AG04450 (cell line): ENCODE measurements at places on chromosomes 6 and 20.

GRCh38 chr6:142845624-142846458 is 99.1 kb downstream of the HIVEP2 start:
- DNase-seq = no peak

- DNase-seq = no peak
These were observed 32.2 kb downstream of the KCNB1 start for GRCh38 chr20:49450281-49450721.

- DNase-seq = no peak
These were observed 80.6 kb downstream of the OTOR start for GRCh38 chr20:16828666-16829305.

DNA sequence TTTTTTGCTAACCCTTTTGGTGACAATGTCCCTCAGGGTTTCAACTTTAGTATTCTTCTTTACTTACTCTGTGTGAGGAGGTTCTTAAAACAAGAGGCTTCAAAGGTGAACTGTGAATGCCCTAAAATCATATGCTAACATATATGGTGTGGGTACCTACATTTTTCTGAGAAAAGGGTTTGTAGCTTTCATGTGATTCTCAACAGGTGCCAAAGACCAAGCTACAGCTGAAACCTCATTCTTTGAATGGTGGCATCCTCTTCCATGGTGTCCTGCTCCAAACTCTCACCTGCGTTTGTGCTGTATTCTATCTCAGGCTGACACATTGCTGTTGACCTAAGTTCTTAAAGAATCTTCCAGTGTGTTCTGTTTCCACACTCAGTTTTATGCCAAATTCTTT is 177.3 kb downstream of the PRL start:
- no peak for DNase-seq

- no peak for DNase-seq
These were observed 156.1 kb upstream of the AGPAT4 start for GRCh38 chr6:161429921-161430490.

DNA sequence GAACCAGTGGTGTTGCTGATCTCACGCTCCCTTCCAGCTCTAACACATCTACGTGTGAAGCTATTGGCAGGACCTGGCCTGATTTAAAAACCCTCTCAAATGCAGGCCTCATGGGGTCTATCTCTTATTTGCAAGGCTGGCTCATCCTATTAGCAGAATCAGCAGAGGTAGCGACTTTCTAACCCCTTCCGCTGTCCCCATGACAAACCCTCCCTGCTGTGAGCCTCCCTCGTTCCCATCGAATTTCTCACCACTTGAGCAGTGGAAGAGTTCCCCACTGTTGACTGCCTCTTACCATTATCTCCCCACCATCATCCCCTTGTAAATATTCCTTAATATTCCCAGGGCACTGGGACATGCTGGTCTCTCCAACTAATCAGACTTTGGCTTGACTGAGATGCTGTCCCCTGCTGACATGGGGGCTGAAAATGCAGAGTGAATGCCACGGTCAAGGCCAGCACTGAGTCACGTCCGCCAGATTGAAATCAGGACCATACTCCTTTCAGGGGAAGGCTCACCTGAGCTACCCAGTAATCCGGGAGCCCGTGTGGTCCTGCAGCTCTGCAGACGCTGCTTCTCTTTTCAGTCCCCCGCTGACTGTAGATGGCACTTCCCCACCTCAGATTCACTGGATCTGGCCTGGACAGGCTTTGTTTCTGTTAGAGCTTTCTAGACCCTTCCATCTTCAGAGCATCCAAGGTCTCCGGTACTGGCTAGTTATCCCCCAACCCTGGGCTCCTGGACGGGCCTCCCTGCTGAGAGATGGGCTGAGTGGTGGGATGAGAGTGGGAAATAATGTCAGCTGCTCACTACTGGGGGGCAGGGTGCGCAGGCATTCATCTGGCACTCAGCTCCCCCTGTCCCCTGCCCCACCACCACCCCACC is 23.1 kb downstream of the AAR2 start:
- DNase-seq = no peak

GRCh38 chr20:38112261-38112929 is 52.7 kb downstream of the TGM2 start:
- DNase-seq = no peak

DNA sequence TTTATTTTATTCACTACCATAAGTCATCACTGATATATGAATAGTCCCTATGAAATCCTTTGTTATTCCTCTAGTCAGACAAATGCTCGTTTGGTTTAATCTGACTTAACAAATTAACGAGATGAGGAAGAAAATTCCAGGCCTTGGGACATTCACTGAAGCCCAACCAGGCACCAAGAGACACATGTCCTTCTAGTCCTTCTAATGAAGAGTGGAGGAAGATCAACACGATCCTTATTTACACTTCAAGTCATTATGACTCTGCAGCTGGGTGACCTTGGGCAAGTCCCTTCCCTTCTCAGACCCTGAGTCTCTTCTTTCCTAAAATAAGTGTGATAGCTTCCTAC is 117.5 kb downstream of the CEBPB start:
- no peak for DNase-seq

- DNase-seq = no peak
These were observed 30.6 kb downstream of the PTCHD4 start for GRCh38 chr6:48080227-48081009.

DNA sequence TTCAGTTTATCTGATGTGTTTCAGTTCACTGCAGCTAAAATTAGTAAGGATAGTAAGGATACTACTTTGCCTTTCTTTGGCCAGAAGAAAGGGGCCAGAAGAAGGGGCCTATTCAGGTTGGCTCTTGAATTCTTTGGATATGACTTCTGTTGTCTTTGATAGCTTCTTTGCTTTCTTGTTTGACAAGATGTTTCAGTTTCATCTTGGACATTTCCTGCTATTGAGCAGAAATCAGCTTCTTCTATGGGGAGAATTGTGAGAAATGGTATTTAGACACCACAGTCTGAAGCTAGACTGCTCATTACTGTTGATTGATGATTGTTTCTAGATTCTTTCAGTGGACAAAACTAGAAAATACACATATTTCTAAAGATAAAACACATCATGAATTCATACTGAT is 23.2 kb downstream of the L3MBTL3 start:
- no peak for DNase-seq

GRCh38 chr20:47300071-47300470 is 56.4 kb downstream of the ZMYND8 start:
- no peak for DNase-seq

DNA sequence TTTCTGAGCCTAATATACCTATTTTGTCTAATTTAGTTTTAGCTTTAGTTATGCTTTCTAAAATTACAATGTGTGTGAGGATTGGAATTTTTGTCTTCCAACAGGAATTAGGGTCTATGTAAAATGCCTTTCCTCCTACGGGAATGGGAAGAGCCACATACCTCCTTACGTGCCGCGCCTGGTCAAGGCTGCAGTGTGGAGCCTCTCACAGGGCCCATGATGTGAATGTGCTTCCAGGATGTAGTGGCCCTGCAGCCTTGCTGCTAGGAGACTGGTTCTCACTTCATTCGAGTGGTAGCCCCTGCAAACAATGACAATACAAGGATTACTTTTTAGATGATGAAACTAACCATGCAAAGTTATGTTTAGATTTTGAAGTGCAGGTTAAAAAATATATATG is 110.2 kb downstream of the SOBP start:
- no peak for DNase-seq

DNA sequence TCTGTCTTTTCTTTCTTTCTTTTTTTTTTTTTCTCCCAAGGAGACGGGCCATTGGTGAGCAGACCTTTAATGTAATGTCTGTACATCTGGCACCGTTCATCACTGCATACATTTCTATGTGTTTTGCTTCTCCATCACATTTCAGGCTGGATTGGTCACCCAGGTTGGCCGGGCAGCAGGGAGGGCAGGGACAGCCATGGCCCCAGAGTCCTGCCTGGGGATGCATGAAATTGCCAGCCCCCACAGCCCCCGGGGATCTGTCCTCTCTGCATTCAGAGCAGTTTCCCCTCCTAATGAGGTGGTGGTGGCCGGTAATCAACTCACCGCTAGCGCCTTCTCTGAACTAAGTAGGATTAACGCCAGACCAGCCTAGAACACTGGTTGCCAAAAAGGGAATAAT is 50.4 kb downstream of the APCDD1L start:
- DNase-seq = no peak

DNA sequence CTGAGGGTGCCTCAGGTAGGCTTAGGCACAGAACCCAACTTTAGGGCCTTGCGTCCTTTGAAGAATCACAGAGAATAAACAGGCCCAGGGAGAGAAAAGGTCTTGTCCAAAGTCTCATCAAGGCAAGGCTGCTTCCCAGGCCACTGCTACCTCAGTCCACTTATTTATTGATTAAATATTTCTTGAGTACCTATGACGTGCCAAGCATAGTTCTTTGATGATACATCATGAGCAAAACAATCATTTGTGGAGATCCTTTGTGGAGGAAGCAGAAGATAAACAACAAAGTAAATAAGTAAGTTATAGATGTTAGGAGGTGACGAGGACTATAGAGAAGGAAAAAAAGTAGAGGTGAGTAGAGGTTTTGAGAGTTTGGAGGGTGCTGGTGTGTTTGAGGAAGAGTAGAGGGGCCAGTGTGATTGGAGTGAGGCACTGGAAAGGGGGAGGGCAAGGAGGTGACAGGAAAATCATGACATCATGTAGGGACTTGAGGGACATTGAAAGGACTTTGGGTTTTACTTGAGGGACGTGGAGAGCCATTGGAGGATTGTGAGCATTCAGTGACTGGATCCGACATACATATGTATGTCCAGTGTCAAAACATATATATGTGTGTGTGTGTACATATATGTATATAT is 14.1 kb upstream of the CHMP4B start:
- DNase-seq = no peak

- DNase-seq = no peak
These were observed 328.3 kb upstream of the CITED2 start for GRCh38 chr6:139702706-139703105.

GRCh38 chr6:170030821-170031471 is 259.9 kb downstream of the DLL1 start:
- no peak for DNase-seq

DNA sequence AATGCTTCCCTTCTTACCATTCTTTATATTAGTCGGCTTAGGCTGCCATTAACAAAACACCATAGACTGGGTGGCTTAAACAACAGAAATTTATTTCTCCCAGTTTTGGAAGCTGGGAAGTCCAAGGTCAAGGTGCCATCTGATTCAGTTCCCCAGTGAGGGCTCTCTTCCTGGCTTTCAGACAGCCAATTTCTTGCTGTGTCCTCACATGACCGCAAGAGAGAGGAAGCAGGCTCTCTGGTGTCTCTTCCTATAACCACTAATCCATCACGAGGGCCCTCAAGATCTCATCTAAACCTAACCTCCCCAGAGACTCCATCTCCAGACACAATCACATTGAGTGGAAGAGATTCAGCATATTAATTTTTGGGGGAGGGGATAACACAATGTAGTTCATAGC is 193.0 kb upstream of the SGK1 start:
- no peak for DNase-seq

DNA sequence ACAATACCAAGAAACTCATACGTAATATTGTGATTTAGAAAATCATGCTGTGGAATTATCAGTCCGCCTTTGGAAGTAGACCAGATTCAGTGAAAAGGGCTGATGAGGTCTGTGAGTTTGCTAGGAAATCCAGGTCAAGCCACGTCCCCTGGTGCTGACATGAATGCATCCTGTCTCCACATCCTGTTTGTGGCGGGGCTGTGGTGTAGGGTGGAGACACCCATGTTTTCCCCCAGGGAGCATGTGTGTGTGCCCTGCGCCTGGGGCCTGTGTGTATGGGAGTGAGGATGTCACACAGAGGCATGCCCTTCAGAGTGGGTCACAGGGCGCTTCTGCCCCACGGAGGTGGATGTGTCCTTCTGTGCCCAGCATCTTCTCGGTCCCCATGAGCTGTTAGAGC is 109.1 kb downstream of the SASH1 start:
- DNase-seq = no peak

- no peak for DNase-seq
These were observed 47.7 kb upstream of the CST5 start for GRCh38 chr20:23926944-23927872.

- DNase-seq = no peak
These were observed 3.2 kb downstream of the PRRT1 start for GRCh38 chr6:32148289-32149091.

GRCh38 chr6:40320441-40320840 is 266.7 kb downstream of the LRFN2 start:
- no peak for DNase-seq

- DNase-seq = no peak
These were observed 1132.5 kb upstream of the MAP3K7 start for GRCh38 chr6:91719414-91719813.

DNA sequence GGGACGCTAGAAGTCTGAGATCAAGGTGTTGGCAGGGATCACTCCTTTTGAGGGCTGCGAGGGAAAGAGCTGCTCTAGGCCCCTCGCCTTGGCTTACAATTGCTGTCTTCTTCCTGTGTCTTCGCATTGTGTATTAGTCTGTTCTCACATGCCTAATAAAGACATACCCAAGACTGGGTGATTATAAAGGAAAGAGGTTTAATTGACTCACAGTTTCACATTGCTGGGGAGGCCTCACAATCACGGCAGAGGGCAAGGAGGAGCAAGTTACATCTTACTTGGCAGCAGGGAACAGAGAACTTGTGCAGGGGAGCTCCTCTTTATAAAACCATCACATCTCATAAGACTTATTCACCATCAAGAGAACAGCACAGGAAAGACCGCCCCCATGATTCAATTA is 102.5 kb upstream of the ASF1A start:
- no peak for DNase-seq

DNA sequence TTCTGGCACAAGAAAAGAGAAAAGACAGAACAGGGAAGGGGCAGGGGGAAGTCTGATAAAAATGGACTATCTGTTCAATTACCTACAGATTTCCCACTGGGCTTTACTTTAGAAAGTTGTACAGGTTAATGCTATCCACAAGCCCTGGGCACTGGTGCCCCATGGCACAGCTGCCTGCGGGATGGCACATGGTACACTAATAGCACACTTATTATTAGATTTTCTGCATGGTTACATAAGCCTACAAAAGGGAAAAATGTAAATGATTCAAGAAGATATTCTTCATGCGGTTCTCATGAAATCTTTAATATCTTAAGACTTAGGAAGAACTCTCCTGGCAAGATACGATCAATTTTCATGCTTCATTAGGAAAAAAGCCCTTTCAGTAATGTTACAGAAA is 137.5 kb downstream of the GMPR start:
- no peak for DNase-seq

DNA sequence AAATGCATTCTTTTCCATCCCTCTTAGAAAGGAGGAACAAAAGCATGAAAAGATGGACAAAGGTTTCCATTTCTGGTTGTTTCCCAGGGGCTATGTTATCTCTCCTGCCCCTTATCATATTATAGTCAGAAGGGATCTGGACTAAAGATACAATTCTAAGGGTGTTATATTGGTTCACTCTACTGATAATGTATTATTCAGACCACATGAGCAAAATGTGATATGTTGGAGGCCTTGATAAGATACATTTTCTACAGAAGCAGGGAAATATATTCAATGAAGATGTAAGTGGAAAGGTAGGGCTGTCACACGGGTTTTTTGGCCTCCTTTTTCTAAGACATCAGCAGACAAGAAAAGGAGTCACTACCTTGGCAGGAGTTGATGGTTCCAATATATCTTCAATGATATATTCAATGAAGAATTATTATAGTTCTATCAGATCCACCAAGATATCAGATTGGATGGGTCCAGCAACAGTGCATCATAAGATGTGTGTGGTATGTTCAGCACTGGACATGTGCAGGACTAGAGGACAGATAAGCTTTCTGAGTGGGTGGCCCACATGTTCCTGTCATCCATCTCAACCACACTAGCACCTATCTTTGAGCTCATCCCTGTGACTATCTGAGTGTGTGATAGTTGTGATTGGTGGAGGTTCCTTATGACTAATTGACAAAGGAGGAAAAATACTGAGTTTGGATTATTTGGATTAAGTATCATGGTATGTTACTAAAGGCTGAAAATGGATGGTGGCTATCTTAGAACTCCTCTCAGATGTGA is 5.7 kb upstream of the ZKSCAN3 start:
- no peak for DNase-seq
